ENCODE measurements at places on chromosomes 5 and 9.

- DNase-seq: no peak
Observed at GRCh38 chr5:95617057-95617456, 2.8 kb upstream of the GPR150 start.

DNA sequence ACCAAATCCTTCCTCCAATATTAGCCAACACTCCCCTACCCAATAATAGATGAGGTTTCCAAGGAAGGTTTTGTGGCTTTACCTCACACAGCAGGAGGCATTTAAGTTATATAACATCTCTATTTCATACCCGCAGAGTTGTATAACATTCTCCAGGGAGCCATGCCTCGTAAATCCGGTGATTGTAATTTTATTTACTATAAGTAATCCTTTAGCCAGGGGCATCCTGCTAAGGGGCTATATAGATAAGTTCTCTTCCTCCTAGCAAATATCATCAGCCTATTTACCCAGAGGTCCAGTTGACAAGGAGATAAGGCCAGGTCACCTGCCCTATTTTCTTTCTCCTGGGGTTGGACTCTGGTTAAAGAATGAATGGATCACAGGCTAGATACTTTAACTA lies 2051.0 kb downstream of the EFNA5 start:
- DNase-seq: no peak

- DNase-seq: no peak
Observed at GRCh38 chr9:95171596-95171995, 145.9 kb downstream of the FANCC start.

GRCh38 chr9:84929068-84929467 lies 259.5 kb downstream of the NTRK2 start:
- DNase-seq: no peak

DNA sequence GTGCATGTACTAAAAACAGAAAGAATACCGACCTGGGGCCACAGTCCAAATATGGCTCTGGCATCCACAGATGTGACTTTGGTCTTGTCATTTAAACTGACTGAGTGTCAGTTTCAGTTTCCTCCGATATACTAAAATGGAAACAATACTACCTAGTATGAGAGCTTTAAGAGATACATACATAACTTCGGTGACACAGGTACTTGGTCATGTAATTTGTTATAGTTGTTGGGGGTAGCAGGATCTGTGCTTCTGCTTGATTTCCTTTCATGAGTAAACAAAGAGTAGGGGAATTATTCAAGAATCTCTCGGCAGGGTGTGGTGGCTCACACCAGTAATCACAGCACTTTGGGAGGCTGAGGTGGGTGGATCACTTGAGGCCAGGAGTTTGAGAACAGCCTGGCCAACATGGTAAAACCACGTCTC lies 32.1 kb downstream of the MTMR12 start:
- no peak for DNase-seq

- DNase-seq: peak; percentile 22
Observed at GRCh38 chr9:116156621-116157314, 3.2 kb downstream of the PAPPA start.

DNA sequence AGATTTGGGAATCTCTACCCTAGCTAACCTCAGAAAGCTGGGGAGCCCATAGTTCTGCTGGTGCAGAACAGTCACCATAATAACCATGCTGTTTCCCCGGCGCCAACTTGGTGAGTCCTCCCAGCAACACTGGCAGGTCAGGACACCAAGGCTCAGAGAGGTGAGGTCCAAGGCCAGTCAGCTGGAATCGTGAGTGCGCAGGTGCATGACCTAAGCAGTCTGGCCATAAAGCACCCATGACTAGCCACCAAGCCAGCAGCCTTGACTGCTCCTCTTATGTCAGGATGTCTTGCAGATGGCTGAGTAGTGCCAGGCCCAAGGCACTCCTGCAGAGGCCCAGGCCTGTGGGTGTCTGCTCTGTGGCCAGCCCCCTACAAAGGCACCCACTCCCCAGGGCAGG lies 2.6 kb downstream of the RNF44 start:
- DNase-seq: no peak

- no peak for DNase-seq
Observed at GRCh38 chr5:161372682-161373344, 173.7 kb downstream of the GABRB2 start.

GRCh38 chr5:41637424-41637823 lies 127.0 kb upstream of the PLCXD3 start:
- DNase-seq: peak; percentile 6

DNA sequence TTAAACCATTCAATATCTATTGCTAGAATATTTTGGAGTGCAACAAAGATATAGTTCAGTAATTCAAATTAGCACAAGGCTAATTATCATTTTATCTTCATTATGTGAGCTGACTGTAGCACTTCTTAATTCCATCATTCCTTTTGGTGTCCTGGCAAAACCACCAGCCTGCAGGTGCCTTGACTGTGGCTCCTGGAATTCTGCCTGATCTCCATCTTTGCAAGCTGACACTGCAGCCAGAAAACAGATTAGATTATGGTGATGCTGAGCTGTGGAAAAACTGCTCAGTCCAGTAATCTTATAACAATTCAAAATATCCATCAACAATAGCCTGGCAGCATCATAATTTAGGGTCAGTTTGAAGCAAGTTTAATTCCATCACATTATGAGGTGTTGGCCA lies 919.5 kb downstream of the DTWD2 start:
- no peak for DNase-seq

- DNase-seq: no peak
Observed at GRCh38 chr5:178305801-178306200, 73.2 kb upstream of the PHYKPL start.
